ENCODE measurements at places on chromosomes 3 and 15. TPM values are rescaled to one million over a fixed set of nuclear protein-coding genes. Genes with fewer than 3 reads are reported as not detected.

DNA sequence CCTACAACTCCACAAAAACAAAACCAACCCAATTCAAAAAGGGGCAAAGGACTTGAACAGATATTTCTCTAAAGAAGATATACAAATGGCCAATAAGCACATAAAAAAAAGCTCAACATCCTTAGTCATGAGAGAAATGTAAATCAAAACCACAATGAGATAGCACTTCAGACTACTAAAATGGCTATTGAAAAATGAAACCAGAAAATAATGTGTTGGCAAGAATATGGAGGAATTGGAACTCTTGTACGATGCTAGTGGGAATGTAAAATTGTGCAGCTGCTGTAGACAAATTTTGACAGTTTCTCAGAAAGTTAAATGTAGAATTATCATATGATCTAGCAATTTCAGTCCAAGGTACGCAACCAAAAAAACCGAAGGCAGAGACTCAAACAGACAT, 29.0 kb downstream of the KY start:
- DNase-seq = no peak

DNA sequence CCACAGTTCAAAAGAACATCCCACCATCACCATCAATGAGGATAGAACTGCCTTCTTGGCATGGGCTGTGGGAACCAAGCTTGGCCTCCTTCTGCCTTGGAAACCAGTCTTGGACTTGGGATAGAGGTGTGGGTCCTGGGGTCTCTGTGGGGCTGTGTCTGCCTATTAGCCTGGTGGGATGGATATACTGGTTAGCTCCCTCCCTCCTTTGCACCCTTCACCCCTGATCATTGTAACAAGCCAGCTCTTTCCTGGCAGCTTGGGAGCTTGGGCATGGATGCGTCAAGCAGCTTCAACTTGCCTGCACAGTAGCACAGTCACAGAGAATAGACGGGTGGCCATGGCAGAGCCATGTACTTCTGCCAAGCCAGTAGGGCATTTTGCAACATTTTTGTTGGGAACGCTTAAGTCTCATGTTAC, 65.2 kb downstream of the SMAD6 start:
- DNase-seq = no peak

- DNase-seq = no peak
Measured at GRCh38 chr3:149688122-149688757, 30.4 kb upstream of the WWTR1 start.

The TMEM202 gene
- not detected for total RNA-seq

The ATP13A5 gene
- not detected for total RNA-seq

- DNase-seq = no peak
Measured at GRCh38 chr3:178709051-178709450, 172.8 kb downstream of the KCNMB2 start.

The CAV3 gene
- not detected for total RNA-seq

GRCh38 chr3:111608383-111608782, 13.2 kb upstream of the ZBED2 start:
- no peak for DNase-seq

GRCh38 chr15:77482570-77482969, 61.9 kb downstream of the HMG20A start:
- DNase-seq = no peak

GRCh38 chr3:25420147-25420546, 7.9 kb upstream of the RARB start:
- DNase-seq = no peak

- DNase-seq = no peak
Measured at GRCh38 chr3:79555655-79556054, 212.1 kb downstream of the ROBO1 start.

DNA sequence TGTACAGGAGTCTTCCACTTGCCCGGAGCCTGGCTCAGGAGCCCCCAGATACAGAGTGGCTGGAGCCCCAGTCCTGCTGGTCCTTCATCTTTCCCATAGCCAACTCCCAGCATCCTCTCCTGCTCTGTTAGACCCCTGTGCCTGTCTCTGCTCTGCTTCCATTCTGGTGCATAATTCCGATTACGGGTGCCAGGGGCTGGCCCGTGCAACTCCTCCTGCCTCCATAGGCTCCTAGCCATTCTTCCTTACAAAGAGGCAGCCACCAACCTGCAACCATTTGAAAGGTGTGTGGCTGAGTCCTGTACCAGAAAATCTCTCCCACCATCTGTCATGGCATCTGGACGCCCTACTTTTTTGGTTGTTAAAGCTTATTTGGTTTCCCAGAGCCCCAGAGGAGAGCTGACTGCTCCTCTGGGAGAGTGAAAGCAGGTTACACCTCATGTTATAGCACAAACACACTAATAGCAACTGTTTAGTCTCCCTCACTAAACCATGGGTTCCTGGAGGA, 5.2 kb upstream of the RAD18 start:
- DNase-seq = no peak

The TEX9 gene
- total RNA-seq = 1.7 TPM

The PAQR5 gene
- total RNA-seq = not detected

DNA sequence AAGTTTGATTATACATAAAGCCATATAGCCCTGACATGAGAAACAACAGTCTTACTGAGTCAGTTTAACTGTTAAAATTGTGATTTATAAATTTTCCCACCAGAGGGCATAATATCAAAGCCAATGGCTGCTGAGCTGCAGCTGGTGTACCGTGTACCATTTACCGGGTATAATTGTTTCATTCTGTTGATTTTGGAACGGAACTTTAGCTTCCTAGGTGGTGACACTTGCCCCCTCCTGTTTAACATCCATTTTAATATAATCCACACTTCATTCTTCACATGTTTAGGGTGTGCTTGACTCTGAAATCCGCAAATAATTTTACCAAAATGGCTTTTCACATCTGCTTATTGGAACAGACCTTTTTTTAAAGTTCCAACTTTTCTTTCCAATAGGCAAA, 72.8 kb downstream of the SLC9A9 start:
- peak; percentile 51 for DNase-seq

- no peak for DNase-seq
Measured at GRCh38 chr3:86937306-86937791, 53.6 kb downstream of the VGLL3 start.

The A4GNT gene
- not detected for total RNA-seq

The ARRDC4 gene
- 6.8 TPM for total RNA-seq

DNA sequence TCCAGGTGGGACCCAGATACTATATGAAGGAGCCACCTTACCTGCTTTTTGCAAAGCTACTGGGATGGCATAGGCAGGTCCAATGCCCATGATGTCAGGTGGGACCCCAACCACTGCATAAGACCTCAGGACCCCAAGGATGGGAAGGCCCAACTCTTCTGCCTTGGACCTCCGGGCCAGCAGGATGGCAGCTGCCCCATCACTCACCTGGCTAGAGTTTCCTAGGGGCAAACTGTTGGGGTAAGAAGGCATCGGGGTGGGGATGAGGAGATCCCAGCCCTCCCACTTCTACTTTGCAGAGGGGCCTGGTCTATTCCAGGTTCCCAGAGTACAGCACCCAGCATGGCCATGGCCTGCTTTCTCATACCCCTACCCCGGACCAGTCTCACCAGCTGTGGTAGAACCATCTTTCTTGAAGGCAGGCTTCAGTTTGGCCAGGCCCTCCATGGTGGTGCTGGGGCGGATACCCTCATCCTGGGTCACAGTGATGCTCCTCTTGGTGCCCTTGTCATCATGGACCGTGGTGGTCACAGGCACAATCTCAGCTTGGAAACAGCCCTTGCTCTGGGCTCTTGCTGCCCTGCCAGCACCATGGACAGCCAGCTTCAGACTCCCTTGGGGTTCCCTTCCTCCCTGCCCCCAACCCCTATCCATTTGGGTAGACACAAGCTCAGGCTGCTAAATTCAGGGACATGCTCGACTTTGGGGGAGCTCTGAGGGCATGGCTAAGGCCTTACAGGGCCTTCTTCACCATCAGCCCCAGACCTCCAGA, 10.6 kb downstream of the ACAA1 start:
- DNase-seq = no peak

GRCh38 chr3:173863551-173863950, 466.0 kb downstream of the NLGN1 start:
- DNase-seq = no peak

DNA sequence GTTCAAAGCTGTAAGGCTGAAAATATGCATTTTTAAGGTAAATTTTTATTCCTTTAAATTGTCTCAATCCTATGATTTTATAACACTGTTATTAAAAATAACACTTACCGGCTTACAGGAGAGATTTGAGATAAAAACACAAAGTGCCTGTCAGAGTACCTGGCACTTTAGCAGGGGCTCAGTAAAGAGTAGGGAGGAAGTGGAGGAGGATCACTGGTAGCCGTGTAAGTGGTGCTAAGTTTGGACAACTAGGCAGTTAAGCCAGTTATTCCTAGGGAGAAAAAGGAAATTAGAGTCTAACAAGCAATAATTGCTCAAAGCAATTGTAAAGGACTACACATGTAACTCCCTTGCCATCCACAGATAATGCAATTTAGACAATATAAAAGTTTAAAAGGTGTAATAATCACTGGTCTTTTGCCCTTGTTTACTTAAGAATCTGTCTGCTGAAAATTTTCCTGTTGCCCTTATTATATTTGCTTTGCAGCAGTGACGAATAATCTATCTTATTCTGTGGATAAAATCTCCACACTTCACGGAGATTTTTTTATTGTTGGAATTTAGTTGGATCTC, 204.8 kb downstream of the CDIN1 start:
- DNase-seq = no peak
